Activated T-cell treated with anti-CD3 and anti-CD28 coated beads, Interleukin-2, amount 50 U/mL, for 72 hours (primary cell): ENCODE measurements at places on chromosomes 4 and X.

GRCh38 chr4:120839334-120839973 lies 83.1 kb downstream of the PRDM5 start:
- DNase-seq = no peak

- DNase-seq = peak; percentile 24
These were observed 16.9 kb upstream of the LOC101059915 start for GRCh38 chrX:71650333-71650969.

DNA sequence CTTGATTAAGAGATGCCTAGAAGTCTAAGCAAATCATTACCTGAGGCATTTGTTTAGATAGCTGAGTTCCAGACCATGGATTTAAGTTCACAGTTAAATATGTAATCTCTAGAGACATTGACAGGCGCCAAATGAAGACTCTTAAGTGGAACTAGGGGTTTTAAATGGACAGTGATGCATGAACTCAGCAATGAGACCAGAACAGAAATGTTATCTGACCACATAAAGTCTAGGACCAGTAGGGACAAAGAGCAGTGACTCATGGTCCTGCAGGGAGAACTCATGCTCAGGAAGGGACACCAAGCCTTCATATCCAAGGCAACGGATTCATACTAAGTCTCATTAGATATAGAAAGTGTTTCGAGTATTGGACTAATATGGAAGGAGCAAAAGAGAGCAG lies 152.3 kb downstream of the PPARGC1A start:
- no peak for DNase-seq

GRCh38 chrX:48472225-48472624 lies 2.2 kb upstream of the SLC38A5 start:
- no peak for DNase-seq

GRCh38 chr4:109462802-109463201 lies 29.2 kb downstream of the SEC24B start:
- no peak for DNase-seq

- no peak for DNase-seq
These were observed 101.5 kb upstream of the CXXC4 start for GRCh38 chr4:104596189-104596588.

GRCh38 chrX:70172221-70172620 lies 5.1 kb upstream of the DGAT2L6 start:
- DNase-seq = no peak

DNA sequence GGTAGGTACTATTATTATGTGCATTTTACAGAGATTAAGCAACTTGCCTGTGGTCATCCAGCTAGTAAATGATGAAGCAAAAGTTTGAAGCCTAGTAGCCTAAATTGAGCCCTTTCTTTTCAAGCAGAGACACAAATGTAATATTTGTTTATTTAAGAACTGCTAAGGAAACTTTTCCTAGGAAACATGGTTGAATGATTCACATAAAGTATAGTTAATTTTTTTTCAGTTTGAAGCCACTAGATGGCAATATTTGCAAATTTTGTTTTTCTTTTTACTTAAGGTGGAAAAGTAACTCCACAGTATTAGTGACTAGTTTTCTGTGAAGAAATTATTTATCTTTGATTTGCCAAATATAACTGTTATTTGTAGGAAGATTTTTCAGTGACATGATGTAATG lies 52.8 kb upstream of the ANKRD17 start:
- no peak for DNase-seq

DNA sequence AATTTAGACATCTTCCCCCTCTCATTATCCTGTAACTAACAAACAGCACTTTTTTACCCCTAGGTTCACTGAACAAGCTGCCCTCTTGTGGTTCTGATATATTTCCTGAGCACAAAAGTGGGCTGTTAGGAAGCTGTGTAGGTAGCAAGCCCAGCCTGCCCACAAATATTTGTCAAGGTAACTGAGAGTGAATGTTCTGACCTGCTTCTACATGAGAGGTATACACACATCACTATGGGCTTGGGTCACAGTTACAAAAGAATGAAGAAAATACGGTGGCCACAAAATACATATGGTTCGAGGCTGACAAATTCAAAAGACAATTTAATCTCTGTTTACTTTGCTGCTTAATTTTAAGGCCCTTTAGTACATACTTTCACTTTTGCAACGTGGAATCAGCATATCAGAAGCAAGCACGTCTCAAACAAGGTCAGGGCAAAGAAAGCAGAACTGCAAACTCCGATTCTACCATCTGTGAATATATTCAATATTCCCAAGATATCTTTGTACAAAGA lies 78.7 kb downstream of the RBM47 start:
- DNase-seq = peak; percentile 16

DNA sequence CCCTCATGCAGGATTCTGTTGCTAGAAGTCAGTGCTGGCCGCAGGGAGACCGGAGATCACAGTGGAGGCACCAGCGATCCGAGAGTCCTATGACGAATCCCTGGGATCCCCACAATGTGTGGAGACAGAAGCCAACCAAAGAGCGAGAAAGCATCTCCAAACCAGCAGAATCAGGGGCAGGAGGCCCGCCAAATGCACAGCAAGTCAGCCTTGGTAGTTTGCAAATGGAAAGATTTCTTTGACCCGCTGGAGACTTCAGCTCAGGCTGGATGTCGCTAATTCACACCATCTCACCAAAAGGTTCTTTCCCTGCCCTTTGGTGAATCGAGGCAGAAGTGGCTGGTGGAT lies 505 bp upstream of the PKD2 start:
- DNase-seq = no peak

DNA sequence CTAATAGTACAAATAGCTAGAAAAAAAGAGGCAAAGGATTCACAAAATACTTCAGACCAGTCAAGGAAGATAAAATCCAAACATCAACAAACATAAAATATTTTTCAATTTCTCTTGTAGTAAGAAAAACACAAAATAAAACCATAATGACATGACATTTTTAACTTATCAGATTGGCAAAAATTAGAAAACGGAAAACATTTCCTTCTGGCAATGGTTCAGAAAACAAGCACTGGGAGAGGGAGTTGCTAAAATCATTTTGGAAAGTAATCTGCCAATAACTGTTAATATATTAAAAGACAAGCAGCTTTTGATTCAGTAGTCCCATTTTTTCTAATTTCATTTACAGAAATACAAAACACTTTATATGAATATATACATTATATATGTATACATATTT lies 26.1 kb downstream of the TKTL2 start:
- DNase-seq = no peak

DNA sequence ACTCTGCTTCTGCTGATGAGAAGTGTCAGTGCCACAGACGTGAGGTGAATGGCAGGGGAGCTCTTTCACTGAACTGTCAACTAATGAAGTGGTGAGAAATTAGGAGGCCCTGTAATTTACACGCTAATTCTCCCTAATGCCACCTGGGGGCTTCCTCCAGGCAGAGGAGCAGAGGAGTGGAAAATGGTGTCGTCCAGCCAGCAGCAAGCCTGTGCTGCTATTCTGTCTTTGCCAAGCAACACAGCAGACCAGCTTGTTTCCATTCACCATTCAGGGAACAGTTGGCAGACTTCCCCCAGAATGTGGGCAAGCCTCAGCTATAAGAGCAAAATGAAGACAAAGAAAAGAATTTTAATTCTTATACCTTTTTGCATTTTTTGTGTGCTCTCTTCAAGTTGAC lies 245.2 kb upstream of the TET2 start:
- DNase-seq = no peak

- no peak for DNase-seq
These were observed 26.5 kb downstream of the HMX1 start for GRCh38 chr4:8844976-8845690.

GRCh38 chr4:14449308-14449707 lies 553.0 kb upstream of the CPEB2 start:
- DNase-seq = no peak

DNA sequence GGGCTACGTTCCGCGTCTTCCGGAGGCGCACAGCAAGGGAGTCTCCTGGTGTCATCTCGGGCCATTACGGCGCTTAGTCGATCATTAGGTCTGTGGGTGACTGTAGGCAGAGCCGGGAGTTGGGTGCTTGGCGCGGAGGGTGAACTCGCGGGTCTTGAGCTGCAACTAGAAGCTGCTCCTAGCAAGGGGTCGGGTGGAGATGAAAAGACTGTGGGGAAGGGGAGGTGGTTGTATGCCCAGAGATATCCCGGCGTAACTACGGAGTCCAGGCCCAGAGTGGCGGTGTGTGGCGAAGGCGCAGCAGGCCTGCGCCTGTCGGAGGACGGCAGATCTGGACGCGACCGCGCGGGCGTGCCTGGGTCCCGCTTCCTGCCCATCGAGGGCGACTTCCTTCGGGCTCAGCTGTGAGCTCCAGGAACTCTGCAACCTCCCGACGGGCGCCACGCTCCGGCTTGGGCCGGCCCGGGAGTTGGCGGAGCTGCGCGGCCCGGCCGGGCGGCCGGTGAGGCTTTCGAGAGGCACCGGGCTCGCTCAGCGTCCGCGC lies 2.7 kb upstream of the NKX3-2 start:
- DNase-seq = peak; percentile 47

DNA sequence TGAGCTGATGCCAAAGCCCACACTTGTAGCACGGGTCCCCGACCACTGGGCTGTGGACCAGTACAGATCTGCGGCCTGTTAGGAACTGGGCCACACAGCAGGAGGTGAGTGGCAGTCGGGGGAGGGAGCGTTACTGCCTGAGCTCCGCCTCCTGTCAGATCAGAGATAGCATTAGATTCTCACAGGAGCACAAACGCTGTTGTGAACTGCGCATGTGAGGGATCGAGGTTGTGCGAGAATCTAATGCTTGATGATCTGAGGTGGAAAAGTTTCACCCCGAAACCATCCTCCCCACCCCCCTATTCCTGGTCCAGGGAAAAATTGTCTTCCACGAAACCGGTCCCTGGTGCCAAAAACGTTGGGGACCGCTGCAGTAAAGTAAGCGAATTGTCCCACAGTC lies 292.0 kb downstream of the DCTD start:
- no peak for DNase-seq

DNA sequence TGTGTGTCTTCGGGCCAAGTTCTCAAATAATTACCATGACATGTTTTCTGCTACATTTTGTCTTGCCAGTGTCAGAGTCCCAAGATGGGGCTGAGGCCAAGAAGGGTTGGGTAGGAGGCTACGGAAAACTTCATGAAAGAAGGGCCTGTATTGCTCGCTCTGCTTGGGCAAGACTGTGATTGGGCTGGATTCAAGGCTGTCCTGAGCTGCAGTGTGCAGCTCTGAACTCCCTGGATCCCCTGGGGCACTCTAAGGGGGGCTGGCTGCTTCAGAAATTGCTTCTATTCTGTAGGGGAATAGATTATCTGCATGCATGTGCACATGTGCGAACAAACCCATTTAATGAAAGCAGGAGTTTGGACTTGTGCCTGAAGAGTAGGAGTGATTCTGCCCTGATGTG lies 13.6 kb downstream of the TSPAN6 start:
- DNase-seq = no peak

DNA sequence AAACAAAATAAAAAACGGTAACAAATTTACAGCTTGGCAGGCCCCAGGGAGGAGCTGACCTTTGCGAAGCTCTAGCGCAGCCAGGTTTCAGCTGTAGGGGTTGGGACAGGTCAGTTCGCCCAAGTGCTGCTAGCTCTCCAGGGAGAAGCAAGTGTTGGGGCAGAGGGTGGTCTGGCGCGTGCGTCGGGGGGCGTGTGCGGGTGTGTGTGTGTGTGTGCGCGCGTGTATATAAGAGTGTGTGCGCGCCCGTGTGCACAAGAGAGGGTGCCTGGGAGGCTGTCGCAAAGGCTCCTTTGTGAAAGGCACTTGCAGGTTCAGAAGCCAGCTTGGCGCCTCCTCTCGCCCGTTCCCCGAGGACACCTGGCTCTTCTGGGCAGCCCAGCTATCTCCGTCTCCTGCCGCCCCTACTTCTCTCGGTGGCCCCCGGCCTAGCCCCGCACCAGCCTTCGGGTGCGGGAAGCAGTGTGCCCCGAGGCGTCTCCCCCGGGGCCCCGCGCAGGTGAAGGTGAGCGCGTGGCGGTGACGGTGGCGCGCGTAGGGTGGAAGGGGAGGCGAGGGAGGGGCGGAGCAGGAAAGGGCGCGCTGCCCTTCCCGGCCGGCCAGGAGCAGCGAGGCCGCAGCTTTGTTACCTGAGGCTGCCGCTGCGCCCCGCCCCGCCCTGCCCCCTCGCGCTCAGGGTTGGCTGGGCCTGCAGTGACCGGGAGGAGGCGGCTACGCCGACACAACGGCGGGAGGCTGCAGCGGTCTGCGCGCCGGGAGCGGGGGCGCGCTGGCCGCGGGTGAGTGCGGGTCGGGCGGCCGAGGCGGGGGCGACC lies at the start of gene FHDC1:
Gene FHDC1 (plus strand): TSS at position 693 of the 815 bp plus-strand sequence. CDS start 6,735 bp downstream, outside the sequence.
- DNase-seq = peak; percentile 36

DNA sequence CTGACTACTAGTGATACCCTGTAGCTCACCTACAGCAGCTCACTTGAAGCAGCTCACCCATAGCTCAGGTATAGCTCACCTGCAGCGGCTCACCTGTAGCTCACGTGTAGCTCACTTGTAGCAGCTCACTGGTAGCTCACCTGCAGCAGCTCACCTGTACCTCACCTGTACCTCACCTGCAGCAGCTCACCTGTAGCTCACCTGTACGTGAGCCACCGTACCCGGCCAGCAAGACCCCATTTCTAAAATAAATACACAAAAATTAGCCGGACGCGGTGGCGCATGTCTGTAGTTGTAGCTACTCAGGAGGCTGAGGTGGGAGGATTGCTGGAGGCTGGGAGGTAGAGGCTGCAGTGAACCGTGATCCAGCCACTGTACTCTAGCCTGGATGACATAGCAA lies 30.6 kb downstream of the SHOX start:
- DNase-seq = no peak

DNA sequence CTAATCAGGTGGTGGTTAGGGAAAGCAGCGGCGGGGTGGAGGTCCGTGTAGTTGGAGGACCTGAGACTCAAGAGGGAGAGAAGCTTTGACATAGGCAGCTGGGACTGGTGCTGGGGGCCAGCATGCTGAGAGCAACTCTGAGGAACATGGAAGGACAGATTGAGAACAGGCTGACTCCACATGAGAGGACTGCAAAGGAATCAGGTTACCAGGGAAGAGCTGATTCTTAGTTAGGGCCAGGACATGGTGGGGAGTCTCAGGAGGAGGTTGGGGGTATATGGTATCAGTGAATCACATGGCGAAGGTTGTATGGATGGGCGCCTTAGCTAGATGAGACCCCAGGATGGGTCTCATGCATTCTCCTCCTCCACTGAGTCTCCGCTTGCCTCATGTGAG lies 264.0 kb upstream of the BOD1L1 start:
- no peak for DNase-seq

GRCh38 chr4:76233083-76233482 lies 18.4 kb upstream of the FAM47E start:
- DNase-seq = no peak

DNA sequence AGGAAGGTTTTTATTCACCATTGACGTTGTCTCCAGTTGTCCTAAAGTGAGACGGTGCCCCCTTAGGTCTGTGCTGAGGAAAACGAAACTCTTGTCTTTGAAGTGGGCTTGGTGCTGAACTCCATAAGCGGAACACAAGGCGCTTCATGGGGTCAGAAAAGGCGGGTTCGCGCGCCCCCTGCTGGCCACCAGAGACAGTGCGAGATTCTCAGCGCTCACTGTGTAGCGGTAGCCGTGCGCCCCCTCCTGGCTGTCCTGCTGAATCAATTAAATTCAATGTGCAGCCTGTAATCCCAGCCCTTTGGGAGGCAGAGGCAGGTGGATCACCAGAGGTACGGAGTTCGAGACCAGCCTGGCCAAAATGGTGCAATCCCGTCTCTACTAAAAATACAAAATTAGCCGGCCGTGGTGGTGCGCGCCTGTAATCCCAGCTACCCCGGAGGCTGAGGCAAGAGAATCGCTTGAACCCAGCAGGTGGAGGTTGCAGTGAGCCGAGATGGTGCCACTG lies 64.1 kb downstream of the RLIM start:
- peak; percentile 86 for DNase-seq
